Activated gamma-delta T cell treated with anti-CD3 and anti-CD28 coated beads, Interleukin-2, amount 50 U/mL, for 16 hours (primary cell): ENCODE measurements at places on chromosomes 12 and 14.

DNA sequence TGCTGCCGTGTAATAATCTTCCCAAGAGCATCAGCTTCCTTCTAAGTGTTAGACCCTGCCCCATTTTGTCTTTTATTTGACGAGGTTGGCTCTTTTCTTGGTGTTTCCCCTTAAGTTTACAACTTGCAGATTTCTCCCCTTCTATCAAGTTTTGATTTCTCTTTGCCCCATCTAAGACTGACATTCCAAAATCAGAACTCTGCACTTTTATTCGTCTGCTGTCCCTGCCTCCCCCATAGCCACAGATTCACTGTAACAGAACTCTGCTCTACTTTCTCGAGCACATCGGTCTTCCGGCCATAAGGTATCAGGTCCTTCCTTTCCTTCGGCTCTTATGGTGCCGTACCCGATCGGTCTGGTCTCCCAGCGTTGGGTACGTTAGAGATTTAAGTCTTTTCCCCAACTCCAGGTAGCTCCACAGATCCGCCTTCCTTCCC is 563 bp downstream of the DCP1B start:
- DNase-seq = no peak

- no peak for DNase-seq
Observed at GRCh38 chr12:95151821-95152220, 65.4 kb downstream of the FGD6 start.

DNA sequence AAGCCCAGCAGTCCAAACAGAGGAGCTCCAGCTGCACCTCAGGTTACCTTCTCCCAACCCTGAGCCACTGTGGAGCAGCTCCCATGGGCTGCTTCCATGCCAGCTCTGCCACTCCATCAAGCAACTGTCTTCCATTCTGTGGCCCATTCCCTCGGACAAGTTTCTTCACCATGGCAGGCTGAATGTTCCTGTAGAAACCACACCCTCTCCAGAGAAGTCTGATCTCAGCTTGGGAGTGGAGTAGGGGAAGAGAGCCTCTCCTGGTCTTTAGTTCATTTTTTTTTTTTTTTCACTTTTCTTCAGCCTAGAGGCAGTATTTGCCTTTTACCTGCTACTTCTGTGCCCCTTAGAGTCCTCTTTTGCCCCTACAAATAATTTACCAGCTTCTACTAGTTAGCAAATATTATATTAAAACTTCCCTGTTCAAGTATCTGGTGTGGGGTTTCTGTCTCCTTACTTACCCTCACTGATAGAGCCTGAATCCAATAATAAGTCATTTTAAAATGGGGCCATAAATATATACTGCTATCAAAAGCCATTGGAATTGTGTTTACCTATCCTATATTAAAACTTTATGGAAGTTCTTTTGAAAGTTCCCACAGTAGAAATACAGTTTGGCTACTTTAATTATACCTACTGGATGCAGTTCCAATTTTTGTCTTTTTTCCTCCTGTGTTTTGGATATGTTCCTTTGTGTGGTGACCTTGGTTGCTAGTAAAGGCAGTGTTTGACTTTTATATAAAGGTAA is 11.7 kb upstream of the SLC17A8 start:
- no peak for DNase-seq

DNA sequence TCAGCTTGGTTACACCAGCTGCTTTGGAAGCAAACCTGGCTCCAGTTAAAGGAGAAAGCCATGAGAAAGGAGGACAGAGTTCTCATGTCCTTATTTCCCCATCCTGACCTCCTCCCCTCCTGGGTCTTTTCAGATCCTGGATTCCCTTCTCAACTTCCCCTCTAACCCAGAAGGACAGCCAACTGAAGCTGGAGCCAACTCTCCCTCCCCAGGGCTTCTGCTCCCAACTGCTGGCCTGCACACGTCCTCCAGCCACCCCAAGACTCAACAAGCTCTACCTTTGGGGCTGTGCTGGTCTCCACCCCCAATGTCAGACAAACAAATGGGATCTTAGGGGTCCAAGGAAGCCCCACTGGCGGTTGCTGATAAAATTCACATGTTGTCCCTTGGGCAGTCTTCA is 651.1 kb upstream of the TBX3 start:
- no peak for DNase-seq

DNA sequence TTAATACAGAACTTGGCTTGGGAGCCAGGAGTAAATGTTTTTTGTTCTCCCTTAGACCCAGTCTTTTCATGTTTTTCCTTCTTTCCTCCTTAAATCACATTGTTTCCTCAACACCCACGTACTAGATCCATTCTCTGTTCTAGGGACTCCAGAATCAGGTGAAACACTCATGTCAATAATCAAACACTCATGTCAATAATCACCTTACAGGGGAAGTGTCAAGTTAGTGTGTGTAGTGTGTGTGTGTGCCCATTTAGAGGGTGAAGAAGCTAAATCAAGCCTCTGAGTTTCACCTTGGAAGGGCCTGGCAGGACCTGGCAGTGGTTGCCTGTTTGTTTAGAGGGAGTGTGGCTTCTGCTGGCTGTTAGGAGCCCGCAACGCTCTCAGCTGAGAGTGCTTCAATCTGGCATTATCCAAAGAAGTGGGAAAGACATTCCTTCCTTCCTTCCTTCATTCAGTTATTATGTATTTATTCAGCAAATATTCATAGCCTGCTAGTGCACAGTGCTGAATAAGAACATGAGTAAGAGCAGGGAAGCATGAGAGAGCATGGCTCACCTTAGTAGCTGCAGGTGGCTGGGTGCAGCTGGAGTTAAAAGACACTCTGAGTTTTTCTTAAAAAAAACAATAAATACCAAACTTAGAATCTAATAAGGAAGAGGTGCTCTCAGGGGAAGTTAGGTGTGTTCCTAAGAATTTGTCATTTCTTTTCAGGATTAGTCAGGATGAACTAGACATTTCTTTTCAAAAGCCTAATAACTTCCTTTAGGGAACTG is 17.6 kb upstream of the EID3 start:
- no peak for DNase-seq

- DNase-seq = no peak
Observed at GRCh38 chr14:20197459-20197858, 6.8 kb downstream of the OR11G2 start.

GRCh38 chr14:81855007-81855406 is 321.4 kb upstream of the SEL1L start:
- no peak for DNase-seq

DNA sequence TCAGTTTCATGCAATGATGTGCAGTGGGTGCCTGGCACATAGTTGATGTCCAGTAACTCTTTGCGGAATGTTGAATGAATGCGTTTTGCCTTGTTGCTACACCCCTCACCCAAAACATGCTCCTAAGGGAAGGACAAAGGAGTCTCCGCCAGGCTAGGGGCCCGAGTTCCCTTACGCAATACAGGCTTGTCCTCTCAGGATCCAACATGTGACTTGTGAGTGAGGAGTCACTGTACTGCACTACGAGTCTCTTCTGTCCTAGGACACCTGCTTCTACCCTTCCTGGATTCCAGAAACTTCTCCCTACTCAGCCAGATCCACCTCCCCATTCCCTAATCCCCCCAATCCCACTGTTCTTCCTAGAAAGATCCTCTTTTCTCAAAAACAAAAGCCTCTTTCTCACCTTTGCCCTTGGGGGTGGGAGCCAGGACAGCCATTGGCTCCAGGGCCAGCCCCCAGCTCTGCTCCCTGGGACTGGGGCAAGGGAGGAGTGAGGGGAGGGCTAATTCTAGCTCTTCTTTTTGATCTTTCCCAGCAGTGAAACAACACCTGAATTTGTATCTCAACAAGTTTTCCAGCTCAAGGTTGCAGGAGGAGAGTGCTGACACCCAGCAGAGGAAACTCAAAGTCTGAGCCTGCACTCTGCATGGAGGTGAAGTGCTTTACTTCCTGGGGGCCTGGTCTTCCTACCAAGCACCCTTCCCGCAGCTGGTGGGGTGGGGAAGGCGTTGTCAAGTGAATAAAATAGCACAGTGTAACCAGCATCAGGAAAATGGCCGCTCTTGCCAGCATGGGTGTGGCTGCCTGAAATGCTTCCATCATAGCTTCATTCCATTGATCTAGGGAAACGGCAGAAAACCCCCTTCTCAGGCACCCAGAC is 3.4 kb upstream of the OTUB2 start:
- no peak for DNase-seq

DNA sequence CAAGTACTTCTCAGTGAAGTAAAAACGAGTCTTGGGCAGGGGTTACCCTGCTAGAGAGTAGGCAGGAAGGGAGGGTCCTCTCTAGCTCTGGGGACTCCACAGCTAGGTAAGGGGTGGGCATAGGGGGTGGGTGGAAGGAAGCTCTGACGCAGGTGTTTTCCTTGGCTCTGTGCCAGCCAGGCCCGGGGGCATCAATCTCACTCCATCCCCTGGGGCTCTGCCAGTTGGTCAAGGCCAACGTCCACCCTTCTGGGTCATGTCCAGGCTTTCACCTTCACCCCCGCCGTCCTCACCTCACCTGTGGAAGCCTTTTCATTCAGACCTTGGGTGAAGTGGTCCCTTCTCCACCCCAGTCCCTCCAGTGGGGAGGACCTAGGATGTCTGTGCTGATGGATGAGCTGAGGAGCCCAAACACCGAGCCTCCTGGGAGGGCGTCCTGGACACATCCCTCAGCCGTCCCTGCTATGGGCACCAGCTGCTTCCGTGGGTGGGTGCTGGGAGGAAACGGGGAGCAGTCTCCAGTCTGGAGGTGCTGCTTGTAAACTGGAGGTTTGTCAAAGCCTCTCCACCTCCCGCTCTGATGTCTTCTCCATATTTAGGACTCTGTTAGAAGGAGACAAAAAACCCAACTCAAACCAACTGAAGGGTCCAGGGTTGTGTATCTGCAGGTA is 71.5 kb upstream of the SFSWAP start:
- no peak for DNase-seq
